ENCODE measurements at places on chromosomes 5 and 9. TPM values are rescaled to one million over a fixed set of nuclear protein-coding genes. Genes with fewer than 3 reads are reported as not detected.
A peak's percentile ranks its signal among the peaks of the same experiment; 100 is the strongest.

DNA sequence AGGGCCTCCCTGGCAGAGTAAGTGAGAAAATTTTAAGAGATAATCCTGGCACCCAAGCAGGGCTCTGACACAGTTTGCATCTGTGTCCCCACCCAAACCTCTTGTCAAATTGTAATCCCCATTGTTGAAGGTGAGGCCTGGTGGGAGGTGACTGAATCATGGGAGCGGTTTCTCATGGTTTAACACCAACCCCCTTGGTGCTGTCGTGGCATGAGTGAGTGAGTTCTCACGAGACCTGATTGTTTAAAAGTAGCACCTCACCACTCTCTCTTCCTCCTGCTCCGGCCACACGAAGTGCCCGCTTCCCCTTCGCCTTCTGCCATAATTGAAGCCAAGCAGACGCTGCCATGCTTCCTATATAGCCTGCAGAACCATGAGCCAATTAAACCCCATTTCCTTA lies 80.1 kb downstream of the FBXW11 start:
- no peak overlapping the region for H3K27ac ChIP-seq
- no peaks in the 10 kb centered on the region for H3K27me3 ChIP-seq
- peaks cover 3% of the 10 kb centered on the region for H3K36me3 ChIP-seq
- peak; percentile 85 for DNase-seq
- H3K4me3 ChIP-seq: peak overlapping the region; percentile 35
- H3K4me1 ChIP-seq: no peaks in the 10 kb centered on the region

GRCh38 chr5:60386436-60387050 lies 313.4 kb downstream of the DEPDC1B start:
- no peak overlapping the region for H3K4me3 ChIP-seq
- H3K27me3 ChIP-seq: peaks cover 86% of the 10 kb centered on the region
- H3K36me3 ChIP-seq: no peaks in the 10 kb centered on the region
- DNase-seq: no peak
- H3K4me1 ChIP-seq: no peaks in the 10 kb centered on the region

Gene PCDHGA2
- 1.4 TPM for total RNA-seq

GRCh38 chr5:157541447-157542118 lies 34.0 kb downstream of the ADAM19 start:
- peaks cover 72% of the 10 kb centered on the region for H3K36me3 ChIP-seq
- peak overlapping the region; percentile 25 for H3K27ac ChIP-seq
- no peak for DNase-seq
- H3K27me3 ChIP-seq: no peaks in the 10 kb centered on the region
- H3K4me3 ChIP-seq: peak overlapping the region; percentile 21

Gene TAF11L5
- total RNA-seq: not detected

Gene TRMT10B
- total RNA-seq: 15.9 TPM

Gene GARNL3
- total RNA-seq: 11.4 TPM

DNA sequence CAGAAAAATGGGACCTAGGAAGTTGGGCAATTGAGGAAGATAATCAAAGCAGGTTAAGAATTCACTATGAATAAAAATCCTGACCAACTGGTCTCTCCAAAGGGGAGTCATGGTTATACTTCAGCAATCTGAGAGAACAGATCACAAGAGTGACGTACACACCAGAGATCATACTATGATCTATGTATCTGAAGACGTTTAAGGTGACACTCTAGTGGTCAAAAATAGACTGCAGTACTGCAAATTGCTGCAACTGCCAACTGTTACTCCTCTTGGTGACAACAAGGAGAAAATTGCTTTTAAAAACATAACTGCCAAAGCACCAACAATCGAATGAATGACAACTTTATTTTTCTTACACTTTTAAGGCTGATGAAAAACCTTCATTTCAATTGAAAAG lies 4.9 kb downstream of the AK6 start:
- H3K4me3 ChIP-seq: no peak overlapping the region
- no peaks in the 10 kb centered on the region for H3K4me1 ChIP-seq
- H3K36me3 ChIP-seq: peaks cover 46% of the 10 kb centered on the region
- no peaks in the 10 kb centered on the region for H3K27me3 ChIP-seq
